ENCODE measurements at places on chromosomes 6 and 20.

GRCh38 chr20:4022386-4023286 lies 7.3 kb upstream of the RNF24 start:
- no peak for DNase-seq

GRCh38 chr6:114810468-114810867 lies 467.6 kb upstream of the HS3ST5 start:
- DNase-seq, result no peak

DNA sequence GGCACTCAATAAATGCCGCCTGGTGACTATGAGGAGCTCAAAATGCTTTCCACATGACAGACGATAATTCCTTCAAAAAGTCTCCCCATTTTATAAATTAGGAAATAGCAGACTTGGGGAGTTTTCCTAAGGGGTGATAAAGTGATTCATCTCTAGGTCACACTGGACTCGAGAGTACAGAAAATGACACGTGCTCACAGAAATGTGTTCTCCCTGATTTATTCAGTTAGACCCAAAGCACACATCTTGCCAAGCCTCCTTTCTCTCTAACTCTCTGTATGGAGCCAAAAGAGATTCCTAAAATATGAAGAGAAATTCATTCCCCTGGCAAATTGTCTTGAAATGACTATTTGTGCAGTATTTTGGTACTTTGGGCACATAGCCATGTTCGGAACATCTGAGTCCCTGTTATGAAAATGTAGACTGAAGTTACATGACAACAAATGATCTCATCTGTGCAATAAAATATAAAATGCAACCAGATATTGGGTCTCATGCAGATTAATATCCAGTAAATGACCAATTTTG lies 381.1 kb downstream of the TFAP2B start:
- DNase-seq, result no peak

DNA sequence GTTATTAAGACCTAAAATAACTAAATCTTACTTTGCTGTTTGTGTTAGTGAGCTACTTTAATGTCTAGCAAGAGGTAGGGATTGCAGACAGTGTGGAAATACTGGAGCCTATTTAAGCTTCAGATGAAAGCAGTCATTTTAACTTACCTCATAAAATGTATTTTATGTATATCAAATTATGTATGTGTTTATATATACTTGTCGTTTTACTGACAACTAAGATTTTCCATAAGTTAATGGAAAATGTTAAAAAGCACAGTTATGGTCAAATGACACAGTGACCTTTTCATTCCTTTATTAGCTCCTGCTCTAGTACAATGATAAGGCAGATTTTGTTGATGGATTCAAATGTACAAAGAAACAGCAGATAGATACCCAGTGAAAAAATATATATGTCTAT lies 34.6 kb downstream of the QKI start:
- no peak for DNase-seq

- DNase-seq, result no peak
These were observed 204.1 kb upstream of the KCNQ5 start for GRCh38 chr6:72417759-72418158.

DNA sequence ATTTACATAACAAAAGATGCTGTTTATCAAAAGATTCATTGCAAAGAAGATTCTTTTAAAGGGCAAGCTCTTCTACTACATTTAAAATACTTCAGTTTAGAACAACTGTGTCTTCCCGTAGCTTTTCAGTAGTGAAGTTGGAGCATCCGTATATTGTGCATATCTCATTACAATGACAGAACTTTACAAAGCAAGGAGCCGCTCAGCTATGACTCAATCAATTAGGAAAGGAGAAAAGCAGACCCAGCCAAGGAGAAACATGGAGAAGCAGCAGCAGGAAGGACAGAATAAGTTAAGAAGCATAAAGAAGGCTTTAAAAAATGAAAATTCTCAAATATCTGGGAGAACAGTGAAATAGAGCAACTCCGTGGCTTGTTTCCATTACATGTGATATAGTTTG lies 132.6 kb upstream of the SMLR1 start:
- no peak for DNase-seq

- no peak for DNase-seq
These were observed 2.6 kb upstream of the ADGB start for GRCh38 chr6:146595972-146596731.

GRCh38 chr20:41480054-41480770 lies 113.6 kb upstream of the EMILIN3 start:
- DNase-seq, result no peak

- DNase-seq, result peak; percentile 9
These were observed 25.4 kb upstream of the ASIP start for GRCh38 chr20:34215711-34216381.

GRCh38 chr6:132972254-132972653 lies 157.9 kb downstream of the RPS12 start:
- no peak for DNase-seq
